ENCODE measurements at places on chromosomes 4 and X.

- DNase-seq = no peak
These were observed 300.1 kb downstream of the SPRY1 start for GRCh38 chr4:123696687-123697086.

DNA sequence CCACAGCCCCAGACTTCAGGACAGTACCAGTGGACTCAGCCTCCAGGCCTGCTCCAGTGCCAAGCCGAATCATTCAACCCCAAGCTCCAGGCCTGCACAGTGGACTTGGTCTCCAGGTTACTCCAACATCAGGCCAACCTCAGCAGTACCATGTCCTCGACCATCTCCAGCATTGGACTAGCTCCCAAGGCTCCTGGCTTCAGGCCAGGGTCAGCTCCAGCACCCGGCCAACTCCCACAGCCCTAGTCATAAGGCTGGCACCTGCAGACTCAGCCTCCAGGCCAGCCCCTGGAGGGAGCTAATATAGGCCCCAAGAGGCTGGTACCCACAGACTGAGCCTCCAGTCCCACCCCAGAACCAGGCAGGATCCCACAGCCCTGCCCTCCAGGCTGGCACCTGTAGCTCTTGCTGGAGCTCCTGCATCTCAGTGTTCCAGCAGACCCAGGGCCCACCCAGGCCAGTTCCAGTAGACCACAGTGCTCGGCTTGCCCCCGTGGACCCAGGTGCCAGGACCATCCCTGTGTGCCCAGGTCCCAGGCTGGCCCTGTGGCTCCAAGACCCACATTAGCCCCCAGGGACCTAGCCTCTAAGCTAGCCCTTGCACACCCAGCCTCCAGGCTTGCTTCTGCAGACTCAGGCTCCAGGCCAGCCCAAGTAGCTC lies 25.6 kb downstream of the ZMAT1 start:
- DNase-seq = no peak

- DNase-seq = peak; percentile 14
These were observed 407.3 kb downstream of the PCDH18 start for GRCh38 chr4:137125011-137125410.

DNA sequence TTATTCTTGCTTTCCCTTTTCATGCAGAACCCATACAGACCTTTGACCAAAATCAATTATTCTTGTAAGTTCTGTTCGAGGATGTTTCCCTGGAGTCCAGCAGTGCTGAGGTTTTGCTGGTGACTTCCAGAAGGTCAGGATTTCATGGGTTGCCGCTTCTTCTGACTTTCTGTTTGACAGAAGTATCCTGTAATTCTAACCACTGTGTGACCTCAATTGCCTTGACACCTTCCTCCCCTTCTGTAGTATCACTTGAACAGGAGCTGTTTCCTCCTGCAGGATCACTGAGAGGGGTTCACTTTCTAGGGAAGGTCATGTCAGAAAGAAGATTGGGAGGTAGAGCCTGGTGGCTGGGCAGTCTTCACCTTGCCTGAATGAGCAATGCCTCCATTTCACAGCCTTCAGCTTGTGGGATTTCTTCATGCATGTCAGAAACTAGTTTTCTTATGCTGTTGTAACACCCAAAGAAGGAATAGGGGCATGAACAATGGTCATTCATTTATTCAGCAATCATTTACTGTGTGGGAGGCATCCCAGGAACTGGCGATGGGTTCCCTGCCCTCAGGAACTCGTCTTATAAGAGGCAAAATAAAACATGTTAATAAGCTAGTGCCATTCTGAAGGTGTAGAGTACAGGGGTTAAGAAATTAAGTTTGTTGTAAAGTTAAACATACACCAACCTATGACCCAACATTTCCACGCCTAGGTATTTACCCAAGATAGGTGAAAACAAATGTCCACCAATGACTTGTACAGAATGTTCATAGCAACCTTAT lies 205.9 kb downstream of the SOWAHB start:
- peak; percentile 62 for DNase-seq

- no peak for DNase-seq
These were observed 67.8 kb upstream of the PCDH10 start for GRCh38 chr4:133081246-133081645.

DNA sequence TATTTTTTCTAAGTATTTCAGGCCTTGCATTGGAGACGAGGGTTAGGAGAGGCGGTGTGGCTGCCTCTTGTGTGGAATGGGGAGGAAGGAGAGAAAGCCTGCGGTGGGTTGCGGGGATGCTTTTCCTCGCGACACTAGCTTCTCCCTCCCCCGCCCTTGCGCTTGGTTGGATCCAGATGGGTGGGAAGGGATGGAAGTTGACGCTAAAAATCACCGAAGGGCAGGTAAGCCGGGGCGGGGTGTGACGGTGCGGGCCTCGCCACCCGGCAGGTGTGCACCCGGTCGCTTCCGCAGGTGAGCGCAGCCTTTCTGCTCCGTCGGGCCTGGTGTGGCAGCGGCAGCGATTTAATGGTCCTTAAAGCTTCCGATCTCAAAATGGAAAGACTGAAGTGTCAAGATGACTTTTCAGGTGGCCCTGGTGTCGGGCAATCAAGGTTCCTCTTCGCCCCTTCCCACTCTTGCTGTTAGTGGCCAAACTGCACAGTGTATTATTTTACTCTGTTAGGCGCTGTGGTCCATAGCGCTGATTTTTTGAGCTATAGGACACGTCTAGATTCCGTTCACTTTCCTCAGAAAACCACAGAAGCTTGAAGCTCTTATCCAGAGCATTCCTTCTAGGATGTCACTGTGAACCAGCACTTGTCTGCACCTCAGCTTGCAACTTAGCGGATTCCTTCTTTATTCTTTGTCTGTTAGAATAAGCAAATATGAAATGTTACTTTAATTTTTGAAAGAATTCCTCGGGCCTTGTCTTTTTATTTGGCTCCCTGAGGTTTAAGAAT lies 765 bp downstream of the ENOPH1 start:
- peak; percentile 45 for DNase-seq

GRCh38 chr4:167715176-167715575 lies 377.2 kb upstream of the ANXA10 start:
- DNase-seq = no peak

- no peak for DNase-seq
These were observed 97.7 kb downstream of the NFKB1 start for GRCh38 chr4:102598762-102599374.

- no peak for DNase-seq
These were observed 16.3 kb downstream of the PROM1 start for GRCh38 chr4:16067515-16067914.
